ENCODE measurements at places on chromosomes 11 and 22.

DNA sequence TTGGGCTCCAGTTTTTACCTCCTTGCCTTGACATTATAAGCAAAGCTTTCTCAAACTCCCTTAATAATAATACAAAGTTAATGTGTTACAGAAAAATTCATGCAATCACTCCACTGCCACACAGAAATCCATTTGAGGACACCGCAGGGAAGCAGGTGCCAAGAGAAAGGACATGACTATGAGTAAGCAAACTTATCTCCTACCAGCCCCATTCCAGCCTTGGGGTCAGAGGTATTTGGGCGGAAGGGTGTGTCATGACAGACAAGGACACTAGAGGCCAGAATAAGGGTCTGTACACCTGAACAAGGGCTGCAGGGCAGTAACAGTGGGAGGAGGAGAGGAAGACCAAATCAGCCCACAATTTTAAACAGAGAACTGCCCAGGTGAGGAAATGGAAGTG lies 5.9 kb downstream of the GNG3 start:
- DNase-seq: no peak

- DNase-seq: no peak
Observed at GRCh38 chr11:110089617-110090282, 3.4 kb upstream of the ZC3H12C start.

- DNase-seq: no peak
Observed at GRCh38 chr11:86167499-86168164, 76.9 kb upstream of the EED start.

DNA sequence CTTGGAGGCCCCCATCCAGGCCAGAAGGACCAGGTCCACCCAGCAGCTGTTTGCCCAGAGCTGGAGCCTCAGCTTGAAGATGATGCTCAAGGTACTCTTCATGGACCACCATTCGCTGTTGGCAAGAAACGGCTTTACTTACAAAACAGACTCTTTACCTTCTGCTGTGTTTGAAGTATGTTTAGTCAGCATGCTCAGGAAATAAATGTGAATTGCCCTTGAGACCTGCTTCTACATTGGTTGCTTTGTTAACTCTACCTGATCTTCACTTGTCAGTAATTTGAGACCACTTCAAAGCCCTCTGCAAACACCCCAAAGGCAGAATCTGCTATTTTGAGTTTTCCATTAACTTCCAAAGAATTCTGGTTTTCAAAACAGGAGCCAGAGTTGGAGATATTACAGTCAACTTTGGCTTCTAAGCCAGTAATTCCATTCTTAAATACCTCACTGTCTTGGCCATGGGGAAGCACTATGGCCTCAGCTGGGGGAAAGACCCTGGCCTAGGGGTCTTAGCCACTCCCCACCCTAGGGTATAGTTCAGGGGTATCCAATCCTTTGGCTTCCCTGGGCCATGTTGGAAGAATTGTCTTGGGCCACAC lies 2.7 kb downstream of the UQCR10 start:
- DNase-seq: no peak

- DNase-seq: no peak
Observed at GRCh38 chr11:109845437-109845836, 247.8 kb upstream of the ZC3H12C start.

GRCh38 chr11:85044911-85045310 lies 582.2 kb downstream of the DLG2 start:
- DNase-seq: no peak

DNA sequence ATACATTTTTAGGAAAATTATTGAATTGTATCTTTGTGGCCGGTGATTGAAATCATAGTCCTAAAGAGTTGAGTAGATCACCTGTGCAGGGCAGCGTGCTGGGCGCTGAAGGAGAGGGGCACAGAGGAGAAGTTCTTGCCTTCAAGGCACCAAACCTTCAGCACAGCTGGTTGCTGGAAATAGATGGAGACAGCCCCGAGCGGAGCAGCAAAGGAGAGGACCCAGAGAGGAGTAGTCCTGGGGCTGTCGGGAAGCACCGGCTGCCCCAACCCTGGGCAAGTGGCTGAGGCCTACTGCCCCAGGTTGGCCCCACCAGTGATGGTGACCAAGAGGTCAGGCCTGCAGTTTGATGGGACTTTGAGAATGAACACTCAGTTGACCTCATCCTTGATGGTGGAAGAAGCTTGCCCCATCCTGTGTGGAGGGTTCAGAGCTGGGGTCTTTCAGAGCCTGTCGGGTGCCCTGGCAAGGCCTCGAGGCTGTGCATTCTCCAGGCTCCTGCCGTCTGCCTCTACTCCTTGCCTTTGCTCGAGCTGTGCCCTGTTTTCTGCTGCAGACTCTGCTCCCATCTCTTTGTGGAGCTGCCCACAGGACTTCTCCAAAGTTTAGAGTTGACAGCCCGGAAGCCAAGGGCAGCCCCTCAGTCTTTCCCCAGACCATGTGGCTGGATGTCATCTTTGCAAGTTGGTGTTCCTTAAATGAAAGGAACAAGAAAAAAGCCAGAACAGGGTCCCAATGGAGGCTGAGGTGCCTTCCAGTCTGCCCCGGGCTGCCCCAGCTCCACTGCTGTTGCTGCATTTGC lies 285.1 kb downstream of the TBC1D22A start:
- DNase-seq: no peak

DNA sequence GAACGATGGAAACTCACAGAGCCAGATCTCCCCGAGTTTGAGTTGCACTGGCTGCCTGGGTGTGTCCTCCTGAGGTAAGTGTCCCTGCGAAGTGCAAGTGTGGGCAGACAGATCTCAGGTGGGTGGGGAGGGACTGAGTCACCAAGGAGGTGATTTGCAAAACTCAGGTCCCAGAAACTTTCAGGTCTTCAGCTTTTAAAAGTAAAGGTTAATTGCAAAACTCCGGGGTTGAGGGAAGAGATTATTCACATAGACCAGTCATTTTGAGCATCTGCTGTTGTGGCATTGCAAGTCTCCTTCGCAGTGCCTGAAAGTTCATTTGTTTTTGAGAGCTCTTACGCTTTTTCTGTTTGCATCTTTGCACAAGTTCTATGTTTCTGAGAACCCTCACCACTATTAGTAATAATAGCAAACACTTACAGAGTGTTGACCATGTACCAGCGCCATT lies 7.1 kb downstream of the CD44 start:
- DNase-seq: peak; percentile 84

GRCh38 chr22:21703684-21704316 lies 31.8 kb downstream of the YPEL1 start:
- DNase-seq: no peak

DNA sequence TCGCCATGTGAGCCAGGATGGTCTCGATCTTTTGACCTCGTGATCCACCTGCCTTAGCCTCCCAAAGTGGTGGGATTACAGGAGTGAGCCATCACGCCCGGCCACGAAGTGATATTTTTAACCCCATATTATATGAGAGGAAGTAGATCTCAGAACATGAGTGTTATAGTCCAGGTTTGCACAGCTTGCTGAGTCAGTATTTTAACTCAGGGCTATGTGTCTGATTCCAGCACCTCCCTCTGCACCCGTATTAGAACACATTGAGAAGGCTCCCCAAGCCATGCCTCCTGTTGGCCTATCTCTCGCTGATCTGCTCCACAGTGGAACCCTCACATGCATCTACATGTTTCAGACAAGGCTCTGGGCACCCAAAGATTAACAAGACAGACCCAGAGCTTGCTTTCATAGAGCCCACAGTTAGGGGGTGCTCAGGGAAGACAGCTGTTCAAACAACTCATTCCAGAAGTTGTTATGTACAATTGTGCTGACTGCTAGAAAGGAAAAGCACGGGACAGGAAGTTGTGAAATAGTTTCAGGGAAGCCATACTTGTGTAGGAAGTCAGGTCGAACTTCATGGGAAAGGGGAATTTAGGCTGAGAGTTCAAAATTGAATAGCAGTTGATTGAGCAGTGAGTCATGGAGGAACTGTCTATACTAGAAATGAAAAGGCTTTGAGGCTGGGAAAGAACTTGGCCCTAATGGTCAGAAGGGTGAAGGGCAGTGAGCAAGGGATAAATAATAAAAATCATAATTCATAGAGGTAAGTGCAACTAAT lies 49.3 kb upstream of the CLPB start:
- no peak for DNase-seq

GRCh38 chr22:29002603-29003002 lies 59.0 kb downstream of the C22orf31 start:
- no peak for DNase-seq
